Activated naive CD4-positive, alpha-beta T cell treated with anti-CD3 and anti-CD28 coated beads, Interleukin-2, amount 50 U/mL, for 16 hours (primary cell): ENCODE measurements at places on chromosomes 3 and 15.

- no peak for DNase-seq
Observed at GRCh38 chr3:170078620-170079281, 41.0 kb downstream of the GPR160 start.

- no peak for DNase-seq
Observed at GRCh38 chr3:72171946-72172345, 387.0 kb upstream of the PROK2 start.

DNA sequence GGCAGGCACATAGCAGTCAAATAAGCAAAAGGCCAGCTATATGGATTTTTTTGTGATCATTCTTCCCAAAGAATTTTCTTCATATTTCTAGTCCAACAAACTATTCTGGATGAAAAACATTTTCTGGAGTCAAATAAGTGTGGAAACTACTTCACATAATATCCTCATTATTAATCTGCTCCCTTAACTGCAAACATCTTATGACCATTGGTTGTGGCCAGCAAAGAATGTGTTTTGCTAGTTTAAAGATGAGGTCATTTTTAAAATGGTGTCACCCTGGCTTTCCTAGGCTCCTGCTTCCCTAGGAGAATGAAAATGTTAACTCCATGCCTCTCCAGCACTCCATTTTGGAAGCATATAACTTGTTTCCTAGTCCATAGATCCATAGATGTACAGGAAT, 118.8 kb downstream of the SST start:
- DNase-seq: no peak

DNA sequence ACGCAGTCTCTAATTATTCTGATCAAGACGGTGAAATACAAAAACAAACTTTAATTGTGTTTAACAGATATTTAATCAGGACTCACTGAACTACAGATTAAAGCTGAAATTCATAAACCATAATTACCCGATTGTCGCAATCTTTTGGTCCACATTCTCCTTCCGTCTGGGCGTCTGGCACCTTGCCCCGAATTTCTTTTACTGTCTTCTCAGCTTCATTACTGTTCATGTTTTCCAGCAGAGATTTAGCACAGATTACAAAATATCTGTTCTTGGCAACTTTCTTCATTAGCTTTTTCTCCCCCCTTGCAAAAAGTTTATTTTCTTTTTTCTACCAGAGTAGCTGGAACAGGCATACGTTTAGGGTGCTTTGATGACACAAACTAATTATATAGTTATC, 271.4 kb downstream of the TIGIT start:
- DNase-seq: no peak

DNA sequence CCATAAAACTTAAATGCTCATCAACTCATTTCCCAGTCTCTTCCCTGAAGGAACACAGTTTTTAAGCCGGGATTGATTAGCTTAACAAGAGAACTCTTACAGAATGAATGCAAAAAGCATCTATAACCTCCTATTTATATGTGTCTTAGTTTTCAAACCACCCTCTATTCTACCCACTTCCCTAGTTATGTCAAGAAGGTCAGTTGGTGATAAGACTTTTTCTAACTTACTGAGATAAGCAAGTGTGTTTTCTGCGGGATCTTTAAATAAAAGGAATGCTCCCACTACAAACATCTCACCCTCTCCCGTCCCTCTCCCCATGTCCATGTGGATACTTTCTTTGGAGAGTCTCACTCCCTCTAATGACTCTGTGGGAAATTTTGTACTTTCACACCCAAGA, 218.5 kb downstream of the SV2B start:
- no peak for DNase-seq
